ENCODE measurements at places on chromosomes 5 and 9.

- no peak for DNase-seq
These were observed 33.1 kb downstream of the CNTRL start for GRCh38 chr9:121107881-121108280.

- no peak for DNase-seq
These were observed 154.0 kb upstream of the NFIL3 start for GRCh38 chr9:91577633-91578061.

- DNase-seq = no peak
These were observed 183.1 kb downstream of the NMUR2 start for GRCh38 chr5:152221721-152222629.

GRCh38 chr5:132483661-132484390 is 6.7 kb downstream of the IRF1 start:
- no peak for DNase-seq

DNA sequence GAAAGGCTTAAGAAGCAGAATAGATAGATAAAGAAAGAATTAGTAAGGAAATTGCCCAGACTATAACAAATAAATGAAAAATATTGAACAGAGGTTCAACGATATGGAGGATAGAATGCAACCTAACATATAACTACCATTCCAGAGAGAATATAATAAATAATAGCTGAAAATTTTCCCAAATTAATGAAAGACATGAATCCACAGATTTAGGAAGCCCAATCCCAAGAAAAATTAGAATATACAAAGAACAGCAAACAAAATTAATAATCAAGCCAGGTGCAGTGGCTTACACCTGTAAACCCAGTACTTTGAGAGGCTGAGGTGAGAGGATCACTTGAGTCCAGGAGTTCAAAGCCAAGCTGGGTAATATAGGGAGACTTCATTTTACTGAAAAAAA is 27.8 kb upstream of the FNIP1 start:
- no peak for DNase-seq

DNA sequence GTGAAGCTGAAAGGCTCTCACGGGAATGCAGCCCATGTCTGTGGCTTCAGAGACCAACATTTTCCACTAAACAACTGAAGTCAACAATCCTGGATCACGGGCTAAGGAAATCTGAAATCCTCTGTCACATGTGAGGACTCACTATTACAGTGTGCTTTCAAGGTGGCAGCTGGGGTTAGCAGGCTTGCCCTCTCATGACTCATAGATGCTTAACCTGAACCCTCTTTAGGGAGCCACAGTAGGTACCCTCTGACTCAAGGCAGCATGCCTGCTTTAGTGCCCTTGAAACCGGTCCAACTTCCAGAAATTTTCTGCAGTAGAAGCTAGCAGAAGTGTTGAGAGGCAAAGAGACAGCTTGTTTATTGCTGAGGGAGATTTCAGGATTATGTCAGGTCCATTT is 232.5 kb downstream of the GABRB2 start:
- no peak for DNase-seq

- no peak for DNase-seq
These were observed 117.9 kb upstream of the DAB2 start for GRCh38 chr5:39542511-39543285.

DNA sequence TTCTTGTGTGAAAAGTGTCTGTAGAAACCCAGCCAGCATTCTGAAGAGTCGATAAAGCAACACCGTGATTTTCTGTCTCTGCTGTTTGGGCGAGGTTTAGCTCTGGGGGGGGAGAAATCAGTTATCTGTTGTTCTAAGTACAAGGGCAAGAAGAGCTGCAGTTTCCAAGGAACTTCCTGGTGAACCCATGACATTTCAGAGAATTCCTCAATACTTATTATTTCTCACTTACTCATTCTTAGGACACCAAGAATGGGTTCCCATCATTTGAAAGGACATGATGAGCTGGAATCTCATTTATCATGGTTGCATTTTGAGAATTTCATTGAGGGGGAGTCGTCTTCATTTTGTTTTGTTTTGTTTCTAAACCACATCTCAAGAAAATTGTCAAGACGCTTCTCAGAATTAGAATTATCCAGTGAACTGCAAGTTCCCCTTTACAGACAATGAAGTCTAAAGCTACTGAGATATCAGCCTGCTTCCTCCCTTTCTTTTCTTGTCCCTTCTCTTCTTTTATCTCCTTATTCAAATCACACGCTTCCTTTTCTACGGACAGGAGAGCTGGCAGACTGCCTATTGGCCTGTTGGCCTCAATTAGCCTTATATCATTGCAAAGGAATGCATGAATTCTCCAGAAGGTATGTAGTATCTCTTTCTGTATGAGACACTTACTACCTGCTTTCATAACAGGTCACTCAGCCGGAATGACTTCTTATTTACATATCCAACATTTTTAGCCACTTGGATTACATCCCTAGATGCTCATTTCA is 53.7 kb downstream of the ZNF462 start:
- no peak for DNase-seq

GRCh38 chr5:59712836-59713497 is 180.6 kb downstream of the PDE4D start:
- no peak for DNase-seq

GRCh38 chr5:74272024-74272775 is 368.3 kb downstream of the ENC1 start:
- no peak for DNase-seq

DNA sequence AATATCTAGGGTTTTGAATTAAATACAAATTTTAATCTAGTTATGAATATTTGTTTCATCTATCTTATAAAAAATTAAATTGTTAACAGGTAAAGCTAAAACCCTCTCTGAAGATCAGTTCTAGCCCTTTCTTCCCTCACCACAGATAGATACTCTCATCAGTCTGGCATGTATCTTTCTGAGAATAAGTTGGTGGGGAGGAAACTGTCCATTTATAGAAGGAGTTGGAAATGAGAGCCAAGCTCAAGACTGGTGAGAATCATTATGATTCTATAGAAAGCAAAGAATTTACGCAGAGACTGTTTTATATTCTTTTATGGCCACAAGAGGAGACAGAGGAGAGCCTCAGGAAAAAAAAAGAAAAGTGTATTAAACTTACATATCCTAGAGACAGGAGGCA is 59.0 kb downstream of the STARD4 start:
- no peak for DNase-seq

DNA sequence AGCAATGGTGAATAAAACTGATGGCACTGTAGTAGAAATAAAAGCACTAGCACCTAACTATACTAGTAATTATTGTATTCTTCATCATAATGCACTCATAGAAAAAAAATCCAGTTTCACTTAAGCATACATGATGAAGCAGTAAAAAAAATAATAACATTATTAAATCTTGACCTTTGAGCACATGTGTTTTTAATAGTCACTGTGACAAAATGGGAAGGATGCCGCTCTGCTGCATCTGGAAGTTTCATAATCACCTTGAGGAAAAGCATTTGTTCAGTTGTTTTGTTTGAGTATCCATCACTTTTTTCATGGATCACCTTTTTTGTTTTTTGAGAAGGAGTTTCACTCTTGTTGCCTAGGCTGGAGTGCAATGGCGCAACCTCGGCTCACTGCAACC is 13.2 kb downstream of the OR2K2 start:
- DNase-seq = no peak

DNA sequence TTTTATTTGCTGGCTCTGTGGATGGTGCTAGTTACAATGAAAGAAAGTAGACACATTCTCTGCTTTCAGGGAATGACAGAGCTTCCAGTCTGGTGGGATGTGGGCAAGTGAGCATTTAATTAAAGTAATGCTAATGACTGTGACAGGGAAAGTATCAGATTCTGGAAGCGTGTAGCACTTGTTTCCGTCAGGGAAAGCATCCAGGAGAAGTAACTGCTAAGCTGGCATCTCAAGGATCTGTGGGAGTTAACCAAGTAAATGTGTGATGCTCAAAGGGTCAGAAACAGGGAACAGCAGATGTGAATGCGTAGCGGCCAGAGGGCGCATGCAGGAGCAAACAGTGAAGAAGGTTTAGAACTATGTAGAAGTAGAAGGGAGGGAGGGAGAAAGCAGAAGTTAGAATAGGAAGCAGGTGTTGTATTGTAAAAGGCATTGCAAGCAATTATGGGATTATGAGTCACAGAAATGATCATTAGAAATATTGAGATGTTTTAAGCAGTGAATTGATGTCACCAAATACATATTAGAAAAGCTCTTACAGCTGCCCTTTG is 12.2 kb downstream of the KLHL9 start:
- DNase-seq = no peak

GRCh38 chr5:150035139-150035895 is 34.8 kb downstream of the HMGXB3 start:
- DNase-seq = no peak

- peak; percentile 75 for DNase-seq
These were observed 32.0 kb upstream of the TTLL11 start for GRCh38 chr9:122125158-122125508.

DNA sequence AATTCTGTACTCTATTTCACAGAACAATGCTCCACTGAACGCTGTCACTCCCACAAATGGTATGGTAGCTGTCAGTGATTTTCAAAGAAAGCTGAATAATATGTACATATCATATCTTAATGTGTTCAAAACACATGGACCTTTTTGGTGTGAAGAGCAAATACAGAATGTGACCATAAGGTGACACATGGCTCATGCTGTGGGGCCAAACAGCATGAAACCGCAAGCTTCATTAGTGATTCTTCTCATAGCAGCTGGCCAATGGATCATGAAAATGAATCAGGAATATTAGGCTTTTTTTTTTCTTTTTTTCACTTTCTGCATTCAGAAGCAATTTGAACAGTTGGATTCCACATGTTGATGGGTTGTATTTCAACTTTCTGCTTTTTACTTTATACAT is 54.9 kb upstream of the CDH9 start:
- no peak for DNase-seq

Measured in activated CD4-positive, alpha-beta T cell treated with anti-CD3 and anti-CD28 coated beads, Interleukin-2, amount 50 U/mL, for 4 hours (primary cell).